Keratinocyte (primary cell): ENCODE measurements at places on chromosomes 2 and 18.

DNA sequence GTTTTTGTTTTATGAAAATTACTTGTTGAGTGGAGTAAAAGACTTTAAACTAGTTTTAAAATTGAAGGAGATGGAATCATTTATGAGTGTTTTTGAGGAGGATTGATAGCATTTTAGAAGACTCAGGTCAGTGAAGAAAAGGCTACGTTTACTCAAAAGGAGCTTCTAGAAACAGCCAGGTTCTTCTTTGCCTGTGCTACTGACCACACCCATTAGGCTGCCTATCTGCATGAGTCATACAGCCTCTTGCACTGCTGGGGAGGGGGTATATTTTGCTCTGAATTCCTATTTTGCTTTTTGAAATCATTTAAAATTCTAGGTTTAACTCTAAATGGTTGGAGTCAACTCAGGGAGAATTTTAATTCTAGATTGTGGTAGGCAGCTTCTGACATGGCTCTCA, 22.3 kb downstream of the EFEMP1 start:
- DNase-seq, result no peak

GRCh38 chr2:132943829-132944228, 273.8 kb upstream of the LYPD1 start:
- DNase-seq, result no peak

DNA sequence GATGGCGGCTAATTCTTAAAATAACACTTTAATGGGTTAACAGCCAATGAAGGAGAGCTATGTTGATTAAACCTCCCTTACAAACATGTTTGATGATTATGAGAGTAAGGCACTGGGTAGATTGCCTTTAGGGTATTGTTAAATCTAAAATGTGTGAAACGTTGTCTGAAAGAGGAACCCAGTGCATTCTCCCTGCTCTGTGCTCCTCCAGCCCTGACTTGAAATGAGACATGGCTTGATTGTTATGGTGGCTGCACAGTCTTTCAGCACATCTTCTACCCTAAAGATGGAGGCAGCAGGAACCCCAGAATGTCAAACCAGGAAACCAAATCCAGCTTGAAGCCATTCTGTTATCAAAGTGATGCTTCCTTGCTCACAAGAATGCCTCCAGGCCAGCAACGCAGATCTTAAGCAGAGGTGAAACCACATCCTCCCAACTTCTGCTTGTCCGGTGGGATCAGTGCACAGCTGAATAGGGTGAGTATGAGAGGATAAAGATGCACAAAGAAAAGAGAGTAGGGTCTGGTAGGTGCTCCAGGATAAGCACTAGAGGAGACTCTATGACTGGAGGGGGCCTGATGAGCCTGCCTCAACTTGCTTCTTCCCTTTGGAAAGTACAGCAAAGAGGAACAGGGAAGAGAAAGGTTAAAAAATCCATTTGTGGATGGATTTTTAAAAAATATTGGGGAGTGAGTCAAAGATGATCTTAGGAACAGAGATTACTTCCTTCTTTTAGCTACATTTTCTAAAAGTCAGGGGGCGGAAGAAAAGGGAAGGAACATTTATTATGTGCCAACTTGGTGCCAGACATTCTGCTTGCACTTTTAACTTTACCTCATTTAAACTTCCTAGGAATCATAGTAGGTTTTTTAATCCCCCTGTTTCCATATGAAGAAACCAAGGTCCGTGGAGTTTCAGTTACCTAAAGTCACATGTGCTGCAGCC, 523.0 kb downstream of the TXNL1 start:
- DNase-seq, result no peak

- no peak for DNase-seq
Observed at GRCh38 chr2:173657996-173658717, 303.5 kb downstream of the CDCA7 start.

DNA sequence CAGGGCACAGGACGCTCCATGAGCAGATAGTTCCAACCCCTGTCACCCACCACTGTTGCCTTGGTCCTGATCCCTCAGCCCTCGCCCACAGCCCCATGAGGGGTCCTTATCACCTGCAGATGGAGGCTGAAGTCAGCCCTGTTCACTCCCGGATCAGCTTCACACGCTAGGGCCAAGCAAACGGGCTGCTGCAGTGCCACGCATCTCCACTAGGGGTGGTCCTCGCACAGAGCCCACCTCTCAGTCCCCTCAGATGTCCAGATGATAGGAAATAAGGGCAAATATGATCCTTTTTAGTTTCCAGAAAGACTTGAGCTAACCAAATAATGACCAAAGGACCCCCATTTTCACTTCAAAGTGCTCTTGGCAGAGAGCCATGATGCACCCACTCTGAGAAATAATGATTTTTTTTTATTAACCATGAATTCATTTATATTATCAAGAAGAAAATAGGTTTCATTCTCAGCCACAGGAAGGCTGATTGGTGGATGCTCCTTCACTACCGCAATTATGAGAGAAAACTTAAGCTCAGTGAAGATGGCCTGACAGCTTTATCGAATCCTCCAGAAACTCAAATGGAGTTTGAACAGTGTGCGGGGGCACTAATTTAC, 71.9 kb upstream of the KLHL29 start:
- no peak for DNase-seq

DNA sequence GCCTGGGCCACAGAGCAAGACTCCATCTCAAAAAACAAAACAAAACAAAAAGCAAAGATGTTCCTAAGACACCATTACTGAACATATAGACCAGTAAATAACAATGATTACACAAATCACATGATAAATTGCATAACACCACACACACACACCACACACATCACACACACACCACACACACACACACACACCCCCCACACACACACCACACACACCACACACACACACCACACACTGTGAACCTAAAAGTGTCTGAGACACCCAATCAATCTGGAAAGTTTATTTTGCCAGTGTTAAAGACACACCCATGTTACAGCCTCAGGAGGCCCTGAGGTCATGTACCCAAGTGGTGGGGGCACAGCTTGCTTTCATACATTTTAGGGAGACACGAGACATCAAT, 62.6 kb upstream of the ASAP2 start:
- DNase-seq, result no peak

GRCh38 chr2:73187549-73187948, 14.8 kb upstream of the NOTO start:
- no peak for DNase-seq

GRCh38 chr2:232350804-232351685, 27.5 kb upstream of the ALPP start:
- DNase-seq, result no peak

DNA sequence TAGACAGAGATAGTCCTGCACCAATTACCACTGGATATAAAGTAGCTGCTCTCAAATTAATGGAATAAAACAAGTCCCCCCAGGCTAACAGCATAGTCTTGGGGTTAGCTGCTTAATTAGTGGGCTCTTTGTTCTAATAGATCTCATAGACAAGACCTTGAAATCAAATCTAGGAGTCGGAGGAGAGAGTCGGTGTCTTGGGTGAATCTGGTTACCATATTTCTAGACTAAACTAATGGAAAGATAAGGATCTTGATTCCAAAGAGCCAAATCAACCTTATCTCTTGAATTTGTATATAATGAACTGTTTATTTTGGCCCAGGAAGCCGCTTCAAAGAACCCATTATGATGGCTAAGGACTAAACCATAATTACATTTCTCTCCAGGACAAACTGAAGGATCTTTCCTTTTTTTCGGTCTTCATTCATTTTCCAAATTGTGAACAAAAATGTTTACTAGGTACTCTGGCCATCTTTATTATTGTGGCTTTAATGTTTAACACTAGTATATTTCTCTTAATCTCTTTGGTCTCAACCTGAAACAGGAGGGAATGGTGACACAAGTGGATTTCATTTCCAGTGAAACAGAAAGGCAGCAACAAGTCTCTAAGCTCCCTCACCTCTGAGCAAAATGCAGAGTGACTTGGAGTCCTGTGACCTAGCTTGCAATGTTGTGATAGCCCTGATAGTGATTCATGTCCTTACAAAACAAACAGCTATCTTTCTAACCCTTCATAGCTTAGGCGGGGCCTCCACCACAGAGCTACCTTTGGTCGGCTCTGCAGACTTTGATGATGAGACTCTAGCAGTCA, 137.9 kb upstream of the PARD3B start:
- DNase-seq, result no peak

- DNase-seq, result no peak
Observed at GRCh38 chr2:235094457-235094856, 142.6 kb downstream of the SH3BP4 start.

DNA sequence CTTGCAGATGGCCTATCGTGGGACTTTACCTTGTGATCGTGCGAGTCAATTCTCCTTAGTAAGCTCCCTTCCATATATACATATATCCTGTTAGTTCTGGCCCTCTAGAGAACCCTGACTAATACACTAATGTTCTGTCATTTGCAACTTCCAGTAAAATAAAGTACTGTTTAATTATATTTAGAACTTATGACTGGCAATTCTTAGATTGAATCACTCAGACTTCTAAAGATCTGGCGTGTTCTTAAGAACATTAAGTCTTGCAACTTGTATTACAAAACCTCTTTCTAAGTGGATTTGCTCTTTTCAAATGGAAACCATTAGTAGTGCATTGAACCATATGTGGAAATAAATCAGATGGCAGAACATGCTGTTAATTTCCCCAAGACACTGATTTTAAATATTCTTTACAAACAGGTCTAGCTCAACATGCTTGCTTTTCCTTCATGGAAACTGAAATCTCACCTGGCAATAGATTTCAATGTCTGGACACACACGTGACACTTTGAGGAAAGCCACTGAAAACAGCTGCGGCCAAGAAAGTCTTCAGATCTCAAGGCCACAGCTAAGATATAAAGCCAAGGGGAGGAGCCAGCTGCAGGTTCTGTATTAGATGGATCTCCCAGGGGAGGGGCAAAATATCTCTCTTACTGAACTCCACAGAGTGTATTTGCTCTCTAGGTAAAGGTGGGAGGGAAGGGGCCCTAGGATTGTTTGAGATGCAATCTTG, 50.6 kb downstream of the PMAIP1 start:
- no peak for DNase-seq

GRCh38 chr2:86570059-86570458, 6.8 kb upstream of the CHMP3 start:
- DNase-seq, result no peak

DNA sequence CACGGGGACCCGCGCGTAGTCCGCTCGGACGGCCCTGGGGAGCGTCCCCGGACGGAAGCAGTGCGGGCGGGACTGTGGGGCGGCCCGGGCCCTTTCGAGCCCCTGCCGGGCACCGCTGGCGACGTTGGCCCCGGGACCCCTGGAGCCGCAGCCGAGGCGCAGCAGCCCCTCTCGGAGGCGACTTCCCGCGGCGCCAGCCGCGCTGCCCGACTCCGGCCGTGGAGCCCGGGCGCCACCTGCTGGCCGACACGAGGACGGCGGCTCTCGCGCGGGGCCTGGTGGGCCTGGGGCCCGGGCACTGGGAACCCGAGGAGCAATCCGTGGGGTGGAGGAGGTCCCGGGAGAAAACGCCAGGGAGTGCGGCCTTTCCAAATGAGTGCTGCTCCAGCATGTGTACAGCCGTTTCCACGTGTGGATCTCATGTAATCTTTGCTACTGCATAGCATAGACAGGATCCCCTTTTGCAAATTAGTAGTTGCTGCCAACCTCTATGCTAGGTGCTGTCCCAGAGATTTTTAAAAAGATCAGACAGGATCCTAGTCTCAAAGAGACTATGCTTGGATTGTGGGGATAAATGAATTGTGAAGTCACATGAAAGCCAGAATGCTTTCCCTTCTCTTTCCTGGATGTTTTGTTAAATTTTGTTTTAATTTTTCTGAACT, 4.0 kb downstream of the ID2 start:
- no peak for DNase-seq

DNA sequence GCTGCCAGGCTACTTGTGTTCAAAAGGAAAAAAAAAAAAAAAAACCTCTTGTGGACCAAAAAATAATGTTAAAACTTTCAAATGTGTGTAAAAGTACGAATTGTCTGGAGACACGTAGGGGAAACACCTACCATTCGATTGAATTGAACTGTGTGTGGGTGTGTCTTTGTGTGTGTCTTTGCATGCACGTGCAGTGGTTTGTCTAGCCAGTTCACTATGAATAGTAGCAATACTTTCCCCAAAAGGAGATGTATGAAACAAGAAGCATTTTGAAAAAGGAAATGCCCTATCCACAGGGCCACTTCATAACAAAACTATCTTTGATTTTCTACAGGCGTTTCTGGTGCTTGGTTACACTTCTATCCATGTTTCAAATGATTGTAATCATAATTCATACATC, 186.8 kb downstream of the RPRM start:
- no peak for DNase-seq

- DNase-seq, result no peak
Observed at GRCh38 chr2:109170645-109171044, 41.6 kb downstream of the SH3RF3 start.

DNA sequence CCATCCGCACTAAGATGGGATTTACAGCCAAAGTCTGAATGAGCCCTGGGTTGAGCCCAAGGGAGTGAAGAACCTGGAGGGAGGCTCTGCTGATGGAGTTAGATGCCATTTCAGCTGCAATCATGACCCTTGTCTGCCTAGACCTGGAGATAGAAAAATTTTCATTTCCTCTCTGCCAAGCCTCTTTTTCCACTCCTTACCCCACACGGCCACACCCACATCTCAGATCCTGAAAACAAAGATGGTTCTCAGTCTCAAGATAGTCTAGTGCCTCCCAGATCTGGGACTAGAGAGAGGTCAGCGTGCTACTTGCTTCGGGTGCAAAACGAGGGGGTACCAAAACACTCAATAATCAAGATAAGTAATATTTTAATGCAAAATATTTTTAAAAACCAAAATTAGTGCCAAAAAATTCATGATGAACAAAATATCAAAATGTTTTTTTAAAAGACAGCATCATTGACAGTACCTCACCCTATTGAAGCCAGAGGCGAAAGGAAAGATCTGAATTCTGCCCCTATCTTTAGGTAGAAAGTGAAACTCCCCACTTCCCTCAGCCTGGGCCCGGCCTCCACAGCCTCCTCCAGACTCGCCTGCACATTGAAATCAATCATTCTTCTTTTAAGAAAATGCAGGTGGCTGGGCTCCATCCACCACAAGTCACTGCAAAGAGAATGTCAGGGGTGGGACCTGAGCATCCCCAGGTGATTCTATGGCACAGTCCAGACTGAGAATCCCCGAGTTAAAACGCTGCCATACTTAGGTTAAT, 57.8 kb upstream of the GPR45 start:
- no peak for DNase-seq
